Smooth muscle cell of bladder (primary cell): ENCODE measurements at places on chromosomes 1 and 21. TPM values are rescaled to one million over a fixed set of nuclear protein-coding genes. Genes with fewer than 3 reads are reported as not detected.

F5 gene
- under 0.01 TPM in 1 of 2 replicates, not detected in the other for total RNA-seq

TCEA3 gene
- 11.1 and 19.6 TPM in 2 replicates for total RNA-seq

CDCA8 gene
- 0.74 and 1.00 TPM in 2 replicates for total RNA-seq

RHCE gene
- 1.8 and 2.4 TPM in 2 replicates for total RNA-seq

OLIG2 gene
- not detected in 2 replicates for total RNA-seq

PPFIA4 gene
- 5.3 and 35.9 TPM in 2 replicates for total RNA-seq

STMN1 gene
- 23.5 and 24.0 TPM in 2 replicates for total RNA-seq
